OCI-LY7 (cell line): ENCODE measurements at places on chromosomes 16 and 17. TPM values are rescaled to one million over a fixed set of nuclear protein-coding genes. Genes with fewer than 3 reads are reported as not detected.

Gene IRX5
- 5.0 and 5.1 TPM in 2 replicates for total RNA-seq

Gene RPL38
- total RNA-seq: 1,845 and 1,913 TPM in 2 replicates

GRCh38 chr17:70120425-70120824 lies 45.4 kb downstream of the KCNJ16 start:
- DNase-seq: no peak

Gene FZD2
- total RNA-seq: 9.2 and 10.9 TPM in 2 replicates

DNA sequence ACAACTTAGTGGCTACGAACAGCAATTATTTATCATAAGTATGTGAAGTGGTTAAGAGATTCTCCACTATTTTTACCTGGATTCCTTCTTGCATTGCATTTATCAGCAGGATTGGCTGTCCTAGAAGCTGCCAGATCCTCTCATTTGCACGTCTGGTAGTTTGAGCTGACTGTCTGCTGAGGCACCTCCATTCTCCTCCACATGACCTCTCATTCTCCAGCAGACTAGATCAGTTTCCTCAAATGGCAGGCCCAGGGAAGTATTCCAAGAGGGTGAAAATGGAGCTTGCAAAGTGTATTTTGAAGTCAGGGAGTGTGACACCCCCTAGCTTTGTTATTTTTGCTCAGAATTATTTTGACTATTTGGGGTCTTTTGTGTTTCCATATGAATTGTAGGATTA lies 870.1 kb downstream of the CDH11 start:
- DNase-seq: no peak

GRCh38 chr17:10151667-10152496 lies 46.5 kb downstream of the GAS7 start:
- DNase-seq: no peak

GRCh38 chr16:82181461-82182185 lies 11.6 kb upstream of the MPHOSPH6 start:
- DNase-seq: no peak

GRCh38 chr17:69575346-69575761 lies 160.9 kb downstream of the MAP2K6 start:
- DNase-seq: peak; percentile 59

- DNase-seq: no peak
Measured at GRCh38 chr17:74715144-74715543, 2.4 kb upstream of the CD300LF start.

DNA sequence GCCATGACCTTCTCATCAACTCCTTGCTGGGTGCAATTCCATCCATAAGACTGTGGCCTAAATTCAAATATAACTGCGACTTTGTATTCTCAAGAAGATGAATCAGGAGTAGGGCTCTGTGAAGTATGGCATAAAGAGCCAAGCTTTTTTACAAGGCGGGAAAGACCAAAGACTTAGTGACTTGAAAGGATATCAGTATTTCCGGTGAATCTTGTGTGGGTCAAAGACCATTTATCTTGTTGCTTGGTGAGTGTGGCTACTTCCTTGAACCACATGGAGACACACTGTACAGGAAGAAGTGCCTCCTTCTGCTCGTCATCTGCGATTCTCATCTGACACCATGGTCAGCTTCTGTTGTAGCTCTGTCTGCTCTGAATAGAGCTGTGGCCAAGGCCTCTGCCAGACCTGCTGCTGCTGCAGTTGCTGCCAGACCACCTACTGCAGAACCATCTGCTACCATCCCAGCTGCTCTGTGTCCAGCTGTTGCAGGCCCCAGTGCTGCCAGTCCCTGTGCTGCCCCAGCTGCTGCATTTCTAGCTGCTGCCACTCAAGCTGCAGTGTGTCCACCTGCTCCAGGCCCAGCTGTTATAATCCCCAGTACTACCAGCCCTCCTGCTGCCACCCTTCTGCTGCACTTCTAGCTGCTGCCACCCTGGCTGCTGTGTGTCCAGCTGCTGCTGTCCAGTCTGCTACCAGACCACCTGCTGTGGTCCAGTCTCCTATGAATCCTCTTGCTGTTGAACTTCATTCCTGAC lies 6.1 kb upstream of the KRTAP2-4 start:
- DNase-seq: no peak

DNA sequence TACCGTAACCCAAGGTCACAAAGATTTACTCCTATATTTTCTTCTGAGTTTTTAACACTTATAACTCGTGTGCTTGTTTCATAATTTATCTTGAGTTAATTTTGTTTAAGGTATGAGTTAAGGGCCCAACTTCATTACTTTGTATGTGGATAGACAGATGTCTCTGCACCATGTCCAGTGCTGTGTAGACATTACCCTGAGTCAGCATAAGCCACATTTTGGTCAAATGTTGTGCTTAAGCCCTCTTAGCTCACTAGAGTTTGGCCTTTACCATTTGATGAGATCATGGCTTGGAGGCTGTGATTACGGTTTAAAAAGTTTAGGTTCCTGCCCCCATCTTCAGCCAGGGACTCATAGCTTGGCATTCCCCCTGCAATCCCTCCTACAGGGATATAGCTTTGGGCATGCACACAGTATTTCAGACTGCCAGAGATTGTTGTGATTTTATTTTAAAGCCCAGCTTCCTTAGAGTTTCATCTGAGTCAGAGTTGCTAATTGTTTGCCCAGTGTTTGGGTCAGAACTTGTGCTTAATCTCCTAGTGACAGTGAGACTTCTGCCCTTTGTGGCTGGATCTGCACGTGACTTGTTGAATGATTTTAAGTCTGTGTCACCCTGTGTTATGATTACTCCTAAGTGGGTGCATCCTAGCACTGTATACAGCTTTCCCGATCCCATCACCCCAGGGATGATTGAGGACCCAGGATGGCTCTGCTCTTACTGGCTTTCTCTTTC lies 393.1 kb downstream of the CNTNAP4 start:
- no peak for DNase-seq

- DNase-seq: no peak
Measured at GRCh38 chr16:86377251-86378022, 132.9 kb upstream of the FOXF1 start.

DNA sequence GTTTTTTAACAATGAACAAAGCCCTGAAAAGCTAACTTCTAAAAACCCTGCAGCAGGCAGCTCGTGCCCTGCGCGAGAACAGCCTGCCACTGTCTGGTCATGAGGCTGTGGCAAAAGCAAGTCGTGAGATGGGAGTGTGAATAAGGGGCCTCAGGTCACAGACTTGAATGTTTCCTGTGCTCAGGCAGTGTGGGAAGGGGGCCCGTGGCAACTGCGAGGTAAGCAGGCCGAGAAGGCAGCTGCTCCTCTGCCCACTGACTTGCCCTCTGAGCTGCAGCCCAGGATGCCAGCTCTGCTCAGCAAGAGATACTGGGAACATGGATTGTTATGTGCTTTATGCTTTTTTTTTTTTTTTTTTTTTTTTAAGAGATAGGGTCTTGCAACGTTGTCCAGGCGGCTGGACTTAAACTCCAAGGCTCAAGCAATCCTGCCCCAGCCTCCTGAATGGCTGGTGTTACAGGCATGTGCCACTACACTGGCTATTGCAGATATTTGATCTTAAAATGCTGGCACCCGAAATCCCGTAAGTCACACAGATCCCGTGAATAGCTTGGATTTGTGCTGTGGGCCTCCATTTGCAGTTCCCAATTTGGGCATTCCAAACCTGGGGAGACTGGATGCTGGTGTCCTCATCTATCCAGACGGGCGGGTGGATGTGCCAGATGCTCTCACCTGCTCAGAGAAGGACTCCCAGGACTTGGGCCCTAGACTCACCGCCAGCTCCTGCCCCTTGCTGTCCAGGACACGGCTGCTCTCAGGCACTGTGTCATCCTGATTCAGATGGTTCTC lies 44.0 kb downstream of the UBN1 start:
- DNase-seq: no peak
